Adipocyte (in vitro differentiated cells): ENCODE measurements at places on chromosomes 7 and 10.

DNA sequence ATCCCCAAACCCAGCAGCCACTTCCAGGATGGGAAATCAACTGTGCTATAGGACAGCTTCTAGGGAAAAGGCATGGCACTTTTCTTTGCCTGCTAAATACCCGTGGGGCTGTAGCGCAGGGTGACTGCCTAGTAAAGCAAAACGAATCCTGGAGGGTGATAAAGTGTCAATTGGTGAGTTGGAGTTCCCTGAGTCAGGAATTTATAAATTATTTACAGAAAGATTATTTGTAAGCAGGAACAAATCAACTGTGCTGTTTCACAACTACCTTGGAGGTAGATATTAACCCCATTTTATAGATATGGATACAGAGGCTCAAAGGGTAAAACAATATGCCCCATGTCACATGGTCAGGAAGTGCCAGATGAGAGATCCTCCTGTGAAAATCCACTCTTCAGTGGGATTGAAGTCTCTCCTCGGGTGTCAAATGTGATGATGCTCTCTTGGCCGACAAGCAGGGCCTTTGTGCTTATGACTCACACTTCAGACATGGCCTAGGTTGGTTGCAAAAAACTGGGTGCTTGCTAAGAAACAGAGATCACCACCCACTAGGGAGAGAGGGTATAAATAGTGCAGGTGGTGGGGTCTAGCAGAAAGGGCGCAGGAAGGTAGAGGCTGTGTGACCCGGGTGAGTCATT lies 383.2 kb upstream of the ZMIZ1 start:
- DNase-seq: no peak

GRCh38 chr10:12241810-12242529 lies 46.0 kb downstream of the CDC123 start:
- DNase-seq: no peak

DNA sequence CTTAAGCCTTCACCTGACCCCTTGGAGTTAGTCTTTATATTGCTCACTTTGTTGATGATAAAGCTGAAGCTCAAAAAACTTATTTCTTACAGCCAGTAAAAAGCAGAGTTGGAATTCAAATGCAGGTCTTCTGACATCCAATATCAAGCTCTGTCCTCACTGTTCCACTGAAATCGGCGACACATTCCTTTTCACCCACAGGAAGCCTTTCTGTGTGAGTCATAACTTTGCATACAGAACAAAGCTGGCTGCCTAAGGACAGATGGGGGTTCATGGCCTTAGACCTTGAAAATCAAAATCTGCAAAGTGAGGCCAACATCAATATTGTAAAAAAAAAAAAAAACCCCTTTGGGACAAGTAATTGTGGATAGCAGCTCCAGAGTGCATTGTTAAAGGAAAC lies 21.8 kb upstream of the AKR1B1 start:
- DNase-seq: peak; percentile 62

- DNase-seq: peak; percentile 76
These were observed 30.3 kb downstream of the ARL5B start for GRCh38 chr10:18689498-18689897.

DNA sequence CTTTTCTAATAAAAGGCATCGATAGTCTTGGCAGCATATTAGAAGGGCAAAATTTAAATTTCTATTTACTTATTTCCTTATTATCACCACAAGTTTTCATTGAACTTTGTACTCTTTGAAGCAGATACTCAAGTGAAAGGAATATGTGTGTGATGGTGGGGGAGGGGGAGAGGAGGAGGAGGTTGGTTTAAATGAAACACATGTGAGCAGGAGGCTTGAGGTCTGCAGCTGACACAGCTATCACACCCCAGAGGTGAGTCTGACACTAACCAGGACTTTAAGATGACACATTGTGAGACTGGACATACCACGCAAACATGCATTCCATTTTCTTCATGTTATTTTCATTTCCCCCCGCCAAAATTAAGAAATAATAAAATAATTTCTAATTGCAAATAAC lies 63.3 kb downstream of the CTTNBP2 start:
- DNase-seq: no peak

DNA sequence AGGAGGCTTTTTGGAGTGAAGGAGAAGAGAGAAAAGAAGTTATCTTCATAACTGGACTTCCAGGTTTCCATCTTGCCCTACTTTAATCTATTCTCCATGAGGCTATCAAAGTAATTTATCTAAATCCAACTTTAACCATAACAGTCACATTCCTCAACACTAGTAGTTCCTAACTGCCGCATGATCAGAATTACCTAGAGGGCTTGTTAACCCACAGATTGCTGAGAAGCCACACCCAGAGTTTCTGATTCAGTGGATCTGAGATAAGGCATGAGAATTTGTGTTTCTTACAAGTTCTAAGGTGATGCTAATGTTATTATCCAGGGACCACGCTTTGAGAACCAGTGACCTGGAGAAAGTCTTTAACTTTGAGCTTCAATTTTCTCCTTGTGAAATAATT lies 8.3 kb upstream of the COL1A2 start:
- no peak for DNase-seq

- no peak for DNase-seq
These were observed 61.5 kb downstream of the HELLS start for GRCh38 chr10:94607111-94607510.

DNA sequence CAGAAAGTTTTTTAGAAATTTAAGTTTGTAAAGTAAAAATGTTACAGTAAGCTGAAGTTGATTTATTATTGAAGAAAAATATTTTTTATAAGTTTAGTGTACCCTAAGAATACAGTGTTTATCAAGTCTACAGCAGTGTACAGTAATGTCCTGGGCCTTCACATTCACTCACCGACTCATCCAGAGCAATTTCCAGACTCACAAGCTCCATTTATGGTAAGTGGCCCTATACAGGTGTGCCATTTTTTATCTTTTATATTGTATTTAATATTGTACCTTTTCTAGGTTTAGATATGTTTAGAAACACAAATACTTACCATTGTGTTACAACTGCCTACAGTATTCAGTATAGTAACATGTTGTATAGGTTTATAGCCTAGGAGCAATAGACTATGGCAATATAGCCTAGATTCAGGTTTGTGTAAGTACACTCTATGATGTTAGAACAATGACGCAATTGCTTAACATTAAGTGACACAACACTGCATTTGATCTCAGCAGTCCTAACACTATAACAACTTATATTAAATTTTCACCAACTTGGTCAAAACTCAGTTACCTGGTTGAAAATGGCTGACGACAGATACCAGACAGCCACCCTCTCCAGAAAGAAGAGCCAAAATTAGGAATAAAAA lies 45.7 kb downstream of the HIBADH start:
- DNase-seq: no peak

DNA sequence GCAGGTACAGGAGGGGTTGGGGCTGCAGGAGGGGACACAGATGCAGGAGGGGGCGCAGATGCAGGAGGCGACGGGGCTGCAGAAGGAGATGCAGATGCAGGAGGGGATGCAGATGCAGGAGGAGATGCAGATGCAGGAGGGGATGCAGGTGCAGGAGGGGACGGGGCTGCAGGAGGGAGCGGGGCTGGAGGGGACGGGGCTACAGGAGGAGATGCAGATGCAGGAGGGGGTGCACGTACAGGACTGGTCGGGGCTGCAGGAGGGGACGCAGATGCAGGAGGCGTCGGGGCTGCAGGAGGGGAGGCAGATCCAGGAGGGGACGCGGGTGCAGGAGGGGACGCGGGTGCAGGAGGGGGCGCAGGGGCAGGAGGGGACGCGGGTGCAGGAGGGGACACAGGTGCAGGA lies 66.5 kb downstream of the VWA2 start:
- DNase-seq: no peak

DNA sequence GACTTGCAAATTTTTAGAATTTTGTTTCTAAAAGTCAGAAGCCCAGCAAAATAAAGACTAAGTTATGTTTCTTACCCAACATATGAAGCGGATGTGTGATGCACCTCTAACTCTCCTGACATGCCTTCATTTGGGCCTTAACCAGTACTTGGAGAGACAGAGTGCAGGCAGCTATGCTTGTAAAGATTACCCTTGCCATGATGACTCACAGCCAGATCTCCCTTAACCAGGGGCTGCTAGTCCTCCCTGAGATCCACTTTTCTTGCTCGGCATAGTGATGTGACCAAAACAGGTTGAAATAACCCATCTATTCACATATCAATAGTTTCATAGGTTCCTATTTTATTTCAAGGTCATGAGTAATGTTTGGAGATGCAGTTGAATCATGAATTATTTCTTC lies 43.6 kb downstream of the PPP1R3A start:
- DNase-seq: no peak

- no peak for DNase-seq
These were observed 14.0 kb upstream of the NUB1 start for GRCh38 chr7:151327659-151328058.

DNA sequence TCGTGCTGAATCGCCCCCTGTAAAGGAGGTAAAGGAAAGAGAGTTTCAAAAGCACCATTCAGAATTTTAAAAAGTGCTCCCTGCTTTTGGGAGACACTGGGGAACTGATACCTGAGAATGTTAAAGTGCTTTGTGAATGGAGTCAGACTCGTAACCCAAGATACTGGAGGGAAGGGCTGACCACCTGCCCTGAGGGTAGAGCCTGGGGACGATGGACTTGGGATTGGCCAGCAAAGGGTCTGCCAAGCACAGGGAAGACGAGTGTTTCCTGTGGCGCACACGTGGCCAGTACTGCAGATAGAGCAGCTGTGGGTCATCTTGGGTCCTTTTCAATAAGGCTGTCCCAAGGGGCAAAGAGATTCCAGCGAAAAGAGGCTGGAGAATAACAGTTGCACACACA lies 1284.1 kb upstream of the AUTS2 start:
- DNase-seq: no peak

GRCh38 chr10:73967022-73967429 lies 30.9 kb upstream of the VCL start:
- DNase-seq: no peak

DNA sequence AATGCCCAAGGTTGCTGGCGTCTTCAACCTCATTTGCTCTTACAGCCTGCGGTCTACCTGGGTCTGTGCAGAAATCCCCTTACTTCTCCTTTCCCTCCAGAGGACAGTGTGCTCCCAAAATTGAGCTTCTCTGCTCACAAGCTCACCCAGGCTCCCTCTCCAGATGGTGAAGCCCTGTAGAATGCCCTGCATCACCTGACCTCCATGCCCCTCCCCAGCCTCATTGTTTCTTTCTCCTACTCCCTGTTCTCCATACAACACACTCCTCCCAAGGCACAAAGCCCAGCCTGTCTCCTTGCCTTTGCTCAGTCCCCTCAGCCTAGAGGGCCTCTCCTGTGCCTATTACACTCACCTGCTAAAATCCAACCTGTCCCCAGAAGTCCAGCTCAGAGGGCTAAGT lies 3.5 kb downstream of the CRHR2 start:
- DNase-seq: no peak

DNA sequence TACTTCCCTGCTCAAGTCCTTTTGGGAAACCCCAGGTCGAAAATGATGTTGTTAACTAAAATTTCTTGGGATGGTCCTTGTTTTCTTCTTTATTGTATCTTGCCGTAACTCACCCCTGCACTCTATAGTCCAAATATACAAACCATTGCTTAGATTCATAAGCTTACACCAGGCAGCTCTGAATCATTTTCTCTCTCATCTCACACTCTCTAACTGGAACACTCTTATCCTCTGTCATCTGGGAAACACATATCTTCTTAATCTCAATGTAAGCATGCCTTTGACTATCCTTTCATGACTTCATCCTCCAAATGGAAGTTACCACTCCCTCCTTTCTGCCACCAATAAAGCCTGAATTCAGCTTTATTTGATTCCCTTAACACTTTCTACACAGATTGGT lies 175.8 kb upstream of the ANK3 start:
- no peak for DNase-seq

DNA sequence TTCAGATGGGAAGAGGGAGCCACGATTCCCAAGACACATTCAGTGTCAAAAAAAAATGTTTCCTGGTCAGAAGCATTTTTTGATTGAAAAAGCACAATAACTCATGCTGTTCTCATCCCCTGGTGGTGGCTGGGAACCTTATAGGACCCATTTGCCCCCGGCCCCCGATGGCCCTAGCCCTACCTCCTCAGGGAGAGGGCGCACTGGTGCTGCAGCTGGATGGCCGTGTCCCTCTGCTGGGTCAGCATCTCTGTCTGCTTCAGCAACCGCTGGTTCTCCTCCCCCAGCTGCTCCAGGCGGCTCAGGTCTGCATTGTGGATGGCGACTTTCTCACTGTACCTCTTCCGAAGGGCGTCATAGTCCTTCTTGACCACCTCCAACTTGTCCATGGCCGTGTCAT lies 83.3 kb downstream of the DLG5 start:
- no peak for DNase-seq

GRCh38 chr7:1919539-1920265 lies 249.6 kb downstream of the ELFN1 start:
- DNase-seq: no peak

GRCh38 chr10:103678178-103678526 lies 177.2 kb downstream of the SH3PXD2A start:
- DNase-seq: peak; percentile 99

GRCh38 chr7:961546-962400 lies 7.3 kb upstream of the ADAP1 start:
- DNase-seq: no peak

DNA sequence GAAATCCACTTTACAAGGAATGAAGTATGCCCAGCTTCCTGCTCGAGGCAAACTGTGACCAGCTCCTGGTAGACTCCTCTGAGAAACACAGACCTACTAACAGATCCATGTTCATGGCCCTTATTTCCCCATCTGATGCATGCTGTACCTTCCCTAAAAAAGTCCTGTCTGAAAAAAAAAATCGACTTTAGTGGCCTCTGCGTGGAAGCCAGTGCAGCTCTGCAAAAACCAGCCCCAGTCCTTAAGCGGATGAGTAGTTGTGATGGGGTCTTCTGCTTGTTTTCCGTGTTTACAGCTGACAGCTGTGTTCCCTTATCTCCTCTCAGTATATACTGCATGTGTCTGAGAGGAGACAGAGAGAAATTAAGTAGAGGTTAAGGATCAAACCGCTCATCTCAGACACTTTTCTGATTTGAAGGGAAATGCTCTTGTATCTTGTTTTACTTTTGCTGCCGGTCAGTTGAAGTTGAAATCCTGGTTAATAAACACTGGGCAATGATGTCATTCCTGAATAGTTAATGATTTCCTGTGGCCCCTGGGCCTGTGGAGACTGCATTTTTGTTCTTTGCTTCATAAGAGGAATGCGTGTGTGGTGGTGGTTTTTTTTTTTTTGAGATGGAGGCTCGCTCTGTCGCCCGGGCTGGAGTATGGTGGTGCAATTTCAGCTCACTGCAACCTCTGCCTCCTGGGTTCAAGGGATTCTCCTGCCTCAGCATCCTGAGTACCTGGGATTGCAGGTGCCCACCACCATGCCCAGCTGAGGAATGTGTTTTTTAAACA lies 67.6 kb downstream of the DOCK1 start:
- DNase-seq: peak; percentile 88

DNA sequence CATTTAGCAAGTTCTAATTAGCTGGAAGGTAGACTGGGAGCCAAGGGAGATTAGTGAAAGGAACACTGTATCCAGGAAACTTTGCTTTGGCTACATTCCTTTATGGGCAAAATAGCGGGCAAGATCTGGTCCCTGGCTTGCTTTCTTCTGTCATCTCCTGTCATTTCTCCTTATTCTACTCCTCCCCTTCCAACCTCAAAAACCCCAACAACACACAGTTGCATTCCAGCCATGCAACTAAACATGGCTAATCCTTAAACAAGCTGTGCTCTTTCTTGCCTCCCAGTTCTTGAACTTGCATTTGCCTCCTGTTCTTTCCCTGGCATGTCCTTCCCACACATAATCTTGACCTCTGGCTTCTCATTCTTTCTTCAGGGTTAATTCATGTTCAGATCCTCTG lies 59.5 kb upstream of the CDCA7L start:
- DNase-seq: peak; percentile 7

- DNase-seq: no peak
These were observed 30.7 kb downstream of the ERCC6 start for GRCh38 chr10:49508249-49508648.
